Sigmoid colon (tissue), 7 donors: ENCODE measurements at places on chromosomes 7 and 10.

DNA sequence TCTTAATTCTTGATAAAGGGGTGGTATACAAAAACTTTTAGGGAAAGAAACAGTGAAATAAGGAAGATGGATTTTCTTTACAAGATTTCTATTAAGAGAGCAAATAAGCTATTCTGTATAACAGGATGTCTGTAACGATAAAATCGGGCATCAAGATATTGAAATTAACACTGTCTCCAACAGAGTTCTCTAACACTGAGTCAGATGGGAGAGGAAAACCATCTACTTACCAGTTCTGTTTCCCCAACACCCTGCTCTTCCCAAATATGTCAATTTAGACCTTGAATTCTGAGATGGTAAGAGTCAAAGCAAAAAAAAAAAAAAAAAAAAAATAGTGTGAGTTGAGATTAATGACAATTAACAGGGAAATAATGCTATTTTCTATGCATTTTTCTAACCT is 23.0 kb downstream of the SMURF1 start:
- no peak for DNase-seq

- no peak for DNase-seq
These were observed 4.8 kb upstream of the ADD3 start for GRCh38 chr10:110002801-110003523.

DNA sequence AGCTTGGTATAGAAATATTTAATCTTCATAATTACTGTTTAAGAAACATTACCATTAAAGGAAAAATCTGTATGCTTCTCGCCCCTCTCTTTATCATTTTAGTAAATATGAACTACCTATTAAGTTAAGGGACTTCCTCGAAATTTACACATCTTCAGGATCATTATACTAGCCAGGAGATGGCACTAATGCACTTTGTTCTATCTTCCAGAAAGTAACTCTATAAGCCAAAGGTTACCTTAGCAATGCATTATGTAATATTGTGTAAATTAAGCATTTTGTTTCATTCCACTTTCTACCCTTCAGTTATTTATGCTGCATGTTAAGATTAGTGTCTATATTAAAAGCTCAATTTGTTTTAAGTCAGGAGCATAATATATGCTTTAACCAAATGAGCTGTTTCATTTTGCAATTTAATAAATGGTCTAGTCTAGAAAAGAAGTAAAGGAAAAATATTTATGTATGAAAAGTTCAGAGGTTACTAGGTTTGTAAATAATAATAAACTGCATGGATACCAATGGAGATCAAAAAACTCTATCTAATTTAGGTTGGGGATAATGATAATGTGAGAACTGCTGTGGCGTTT is 128.5 kb downstream of the ANKRD7 start:
- no peak for DNase-seq

GRCh38 chr7:132024290-132024689 is 467.9 kb upstream of the PODXL start:
- DNase-seq: no peak

DNA sequence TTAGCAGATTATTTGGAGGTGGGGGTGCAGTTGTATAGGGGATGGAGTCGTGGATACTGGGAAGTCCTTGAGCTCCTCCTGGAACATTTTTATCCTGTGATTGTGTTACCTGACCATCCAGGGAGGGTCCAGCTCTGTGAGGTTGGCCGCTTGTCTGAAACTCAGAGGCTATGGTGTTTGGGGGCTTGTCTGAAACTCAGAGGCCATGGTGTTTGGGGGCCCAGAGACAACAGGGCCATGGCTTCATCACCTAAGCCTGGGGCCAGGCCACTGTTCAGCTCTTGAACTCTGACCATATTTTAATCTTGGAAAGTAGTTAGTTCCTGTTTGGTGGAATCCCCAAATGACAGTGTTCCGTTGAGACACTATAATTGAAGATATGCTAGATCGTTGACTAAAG is 66.1 kb downstream of the TRRAP start:
- DNase-seq: no peak

DNA sequence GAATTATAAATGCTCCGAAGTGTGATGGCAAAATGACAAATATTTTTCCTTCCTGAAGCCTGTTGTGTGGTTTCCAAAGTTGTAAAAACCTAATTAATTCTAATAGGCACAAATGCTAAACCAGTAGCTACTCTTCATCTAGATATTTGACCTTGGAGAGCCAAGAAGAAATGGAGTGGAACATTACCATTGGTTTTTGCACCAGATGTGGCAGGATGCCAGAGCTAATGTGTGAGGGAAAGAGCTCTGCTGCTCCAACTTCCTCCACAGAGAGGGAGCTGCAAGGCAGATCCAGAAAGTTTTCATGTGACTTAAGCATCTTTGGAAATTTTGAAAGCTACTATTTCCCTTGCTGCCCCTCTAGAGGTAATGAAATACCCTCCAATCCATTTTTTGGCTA is 65.1 kb upstream of the HPS1 start:
- no peak for DNase-seq

- no peak for DNase-seq
These were observed 20.2 kb upstream of the PPIF start for GRCh38 chr10:79327090-79327457.

GRCh38 chr7:96621932-96622331 is 87.7 kb downstream of the SEM1 start:
- DNase-seq: no peak

DNA sequence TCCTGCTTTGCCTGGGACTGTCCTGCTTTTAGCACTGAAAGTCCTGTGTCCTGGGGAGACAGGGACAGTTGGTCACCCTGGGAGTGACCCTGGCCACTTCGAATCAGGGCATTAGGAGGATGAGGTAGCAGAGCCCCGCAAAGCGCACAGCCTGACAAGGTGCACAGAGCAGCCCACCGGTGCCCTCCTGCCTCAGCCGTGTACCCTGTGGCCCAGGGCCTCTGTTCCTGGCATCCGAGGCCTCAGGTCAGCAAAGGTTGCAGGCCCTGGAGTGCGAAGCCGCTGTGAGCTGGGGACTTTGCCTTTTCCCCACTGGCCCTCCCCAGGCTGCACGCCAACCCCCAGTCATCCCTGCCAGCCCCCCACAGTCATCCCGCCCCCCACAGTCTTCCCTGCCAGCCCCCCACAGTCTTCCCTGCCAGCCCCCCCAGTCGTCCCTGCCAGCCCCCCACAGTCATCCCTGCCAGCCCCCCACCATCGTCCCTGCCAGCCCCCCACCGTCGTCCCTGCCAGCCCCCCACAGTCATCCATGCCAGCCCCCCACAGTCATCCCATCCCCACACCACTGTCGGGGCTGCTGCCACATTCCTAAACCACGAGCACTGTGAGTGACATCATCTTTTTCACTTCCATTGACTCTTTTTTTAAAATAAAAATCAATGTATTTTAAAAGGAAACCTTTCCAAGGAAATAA is 91.8 kb downstream of the RGS10 start:
- no peak for DNase-seq

GRCh38 chr10:75778665-75779064 is 347.2 kb downstream of the LRMDA start:
- no peak for DNase-seq

GRCh38 chr10:9239298-9239697 is 1184.8 kb downstream of the GATA3 start:
- DNase-seq: no peak

DNA sequence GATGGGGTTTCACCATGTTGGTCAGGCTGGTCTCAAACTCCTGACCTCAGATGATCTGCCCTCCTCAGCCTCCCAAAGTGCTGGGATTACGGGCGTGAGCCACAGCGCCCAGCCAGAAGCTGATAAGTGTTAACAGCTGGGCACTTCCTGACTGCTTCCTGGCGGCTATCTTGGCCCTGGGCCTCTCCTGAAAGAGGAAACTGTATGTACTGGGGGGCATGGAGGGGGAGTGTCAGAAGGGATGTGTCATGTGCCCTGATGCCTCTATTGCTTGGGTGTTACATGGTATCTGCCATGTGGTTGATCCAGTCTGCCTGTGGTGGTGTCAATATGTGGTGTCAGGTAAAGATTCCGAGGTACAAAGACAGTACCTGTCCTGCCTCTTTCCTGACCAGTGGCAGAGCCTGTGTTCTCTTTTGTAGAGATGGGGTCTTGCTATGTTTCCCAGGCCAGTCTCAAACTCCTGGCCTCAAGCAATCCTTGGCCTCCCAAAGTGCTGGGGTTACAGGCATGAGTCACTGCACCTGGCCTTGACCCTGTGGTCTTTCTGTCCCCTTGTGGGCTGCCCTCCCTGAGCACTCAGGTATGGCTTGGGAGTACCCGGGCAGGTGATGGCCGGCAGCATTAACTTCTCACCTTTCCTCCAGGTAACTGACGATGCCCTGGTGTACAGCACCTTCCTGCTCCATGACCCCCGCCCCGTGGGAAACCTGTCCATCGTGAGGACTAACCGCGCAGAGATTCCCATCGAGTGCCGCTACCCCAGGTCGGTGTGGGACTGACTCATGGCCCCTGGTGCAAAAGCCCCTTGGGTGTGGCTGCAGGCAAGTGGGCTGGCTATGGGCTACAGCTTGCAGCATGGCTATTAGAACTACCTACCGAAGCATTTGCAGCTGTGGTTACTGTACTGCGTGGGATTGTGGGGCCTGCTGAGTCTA is 4.4 kb downstream of the ZP3 start:
- peak; percentile 58 for DNase-seq

- DNase-seq: peak; percentile 88
These were observed 31.2 kb downstream of the GSTO2 start for GRCh38 chr10:104300002-104300735.

DNA sequence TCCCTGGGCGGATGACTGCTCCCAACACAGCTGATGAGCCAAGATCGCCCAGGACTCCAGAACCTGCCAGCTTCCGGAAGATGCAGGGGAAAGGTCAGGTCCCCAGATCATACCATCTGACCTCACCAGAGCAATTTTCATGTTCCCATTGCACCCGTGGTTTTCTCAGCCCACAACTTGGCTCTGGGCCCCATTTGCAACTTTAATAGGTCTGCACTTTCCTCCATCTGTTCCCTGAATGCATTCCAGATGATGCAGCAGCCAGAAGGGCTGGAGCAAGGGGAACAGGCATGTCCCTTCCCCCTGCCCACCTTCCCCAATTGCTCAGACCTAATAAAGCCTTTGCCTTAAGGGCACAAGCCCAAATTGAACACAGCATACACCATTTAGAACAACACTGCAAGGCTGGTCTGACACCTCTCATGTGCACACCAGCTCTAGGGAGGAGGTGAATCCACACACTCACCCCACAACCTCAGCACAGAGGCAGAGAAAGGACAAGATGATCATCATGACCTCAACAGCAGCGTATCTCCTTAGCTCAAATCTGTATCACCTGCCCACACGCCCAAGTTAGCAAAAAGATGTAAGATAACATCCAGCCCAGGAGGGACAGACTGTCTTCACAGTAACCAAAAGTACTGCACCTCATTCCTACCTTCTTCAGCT is 87.5 kb downstream of the PLXNA4 start:
- DNase-seq: no peak

- DNase-seq: no peak
These were observed 1.9 kb upstream of the EPHB4 start for GRCh38 chr7:100829150-100829716.

DNA sequence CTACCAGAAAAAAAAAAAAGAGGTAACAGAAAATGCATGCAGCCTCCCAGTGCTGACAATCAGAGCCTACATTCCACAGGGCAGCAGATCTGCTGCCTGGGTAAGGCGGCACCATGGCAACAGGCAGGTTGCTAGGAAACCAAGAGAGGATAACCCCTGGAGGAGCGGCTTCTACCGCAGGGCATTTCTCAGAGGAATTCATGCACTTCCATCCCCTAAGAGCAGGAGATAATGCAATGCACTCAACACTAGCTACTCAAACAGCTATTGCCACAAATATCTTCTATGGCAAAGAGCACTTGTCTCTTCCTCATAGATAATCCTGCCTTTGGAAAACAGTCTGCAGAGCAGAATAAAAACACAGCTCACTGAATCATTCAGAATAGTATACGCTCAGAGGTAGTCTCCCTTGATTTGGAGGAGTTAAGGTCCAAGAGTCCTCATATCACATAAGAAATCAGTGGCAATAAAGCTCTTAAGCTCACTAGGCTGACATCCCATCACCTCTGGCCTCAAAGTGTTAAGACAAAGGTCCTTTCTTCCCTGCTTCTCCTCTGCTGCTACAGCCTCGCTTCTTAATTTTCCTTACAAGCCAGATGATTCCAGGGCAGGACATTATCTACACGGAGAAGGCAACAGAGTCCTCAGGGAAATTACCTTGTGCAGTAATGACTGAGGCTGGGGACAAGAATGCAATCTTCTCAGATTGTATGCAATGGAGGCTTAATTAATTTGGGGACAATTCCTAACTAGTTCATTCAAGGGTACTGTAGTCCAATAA is 10.7 kb downstream of the PSAP start:
- DNase-seq: peak; percentile 83

DNA sequence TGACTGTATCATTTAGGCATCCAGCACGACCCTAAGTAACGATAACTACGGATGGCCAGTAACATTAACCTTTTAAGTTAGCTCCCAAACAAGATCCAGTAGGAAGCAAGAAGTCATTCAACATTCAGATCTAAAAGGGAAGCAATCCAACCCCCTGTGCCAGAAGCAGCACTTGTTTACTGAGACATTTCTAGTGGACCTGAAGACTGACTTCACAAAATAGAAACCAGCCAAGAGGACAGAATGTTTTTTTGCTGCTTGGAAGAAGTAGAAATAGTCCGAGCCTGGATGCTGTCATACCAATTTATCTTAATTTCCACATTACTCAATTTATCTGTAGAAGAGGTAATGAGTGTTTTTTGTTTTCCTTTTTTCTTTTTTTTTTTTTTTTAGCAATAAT is 88.0 kb upstream of the CTTNBP2 start:
- DNase-seq: no peak

DNA sequence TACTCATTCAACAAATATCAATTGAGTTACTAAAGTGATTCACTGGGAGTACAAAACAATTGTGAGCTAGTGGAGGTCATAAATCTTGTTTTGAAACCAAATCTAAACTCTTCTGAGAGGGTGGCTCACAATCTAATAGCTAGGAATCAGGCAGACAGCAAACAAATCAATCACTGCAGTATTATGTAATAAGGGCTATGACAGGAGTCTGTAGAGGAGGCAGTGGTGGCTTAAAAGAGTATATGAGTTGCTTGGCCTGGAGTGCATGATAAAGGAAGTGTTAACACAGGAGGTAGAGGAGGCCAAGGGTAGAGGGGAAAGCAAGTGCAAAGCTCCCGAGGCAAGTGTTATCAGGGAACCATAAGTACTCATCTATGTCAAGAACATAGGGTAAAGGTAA is 16.5 kb downstream of the MYPN start:
- DNase-seq: no peak

DNA sequence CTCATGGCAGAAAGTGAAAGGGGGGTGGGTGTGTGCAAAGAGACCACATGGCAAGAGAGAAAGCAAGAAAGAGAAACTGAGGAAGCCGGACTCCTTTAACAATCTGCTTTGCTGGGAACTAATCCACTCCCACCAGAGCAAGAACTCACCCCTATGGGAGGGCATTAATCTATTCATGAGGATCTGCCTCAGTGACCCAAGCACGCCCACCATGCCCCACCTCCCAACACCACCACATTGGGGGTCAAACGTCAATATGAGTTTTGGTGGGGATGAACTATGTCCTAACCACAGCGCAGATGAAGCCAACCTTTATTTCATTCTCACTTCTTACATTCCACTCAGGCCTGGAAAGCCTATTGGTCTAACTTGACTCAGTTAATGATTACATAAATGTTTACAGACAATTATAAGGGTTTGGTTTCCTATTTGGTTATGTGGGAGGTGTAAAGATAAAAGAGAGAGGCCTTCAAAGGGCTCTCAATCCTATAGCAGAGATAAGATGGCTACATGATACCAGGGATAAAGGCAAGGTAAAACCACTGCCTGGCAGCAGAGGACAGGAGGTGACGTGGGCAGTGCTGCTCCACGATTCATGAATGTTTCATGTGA is 601.8 kb downstream of the PARD3 start:
- DNase-seq: no peak

- no peak for DNase-seq
These were observed 1085.5 kb downstream of the SORCS1 start for GRCh38 chr10:106078895-106079576.
